ENCODE measurements at places on chromosomes 3 and 15.

DNA sequence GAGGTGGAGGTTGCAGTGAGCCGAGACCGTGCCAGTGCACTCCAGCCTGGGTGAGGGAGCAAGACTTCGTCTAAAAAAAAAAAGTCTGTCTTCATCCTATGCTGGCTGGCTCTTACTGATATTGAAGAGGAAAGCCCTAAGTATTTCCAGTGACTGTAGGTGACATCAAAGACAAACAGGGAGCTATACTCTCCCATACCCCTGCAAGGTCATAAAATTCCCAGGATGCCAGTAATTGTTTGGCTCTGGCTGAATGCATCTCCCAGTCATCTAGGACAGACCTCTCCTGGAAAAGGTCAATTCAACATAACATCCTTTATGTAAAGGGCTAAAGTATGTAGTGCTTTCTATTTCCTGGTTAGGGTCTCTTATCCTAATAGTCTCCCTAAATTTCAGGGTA, 8.0 kb downstream of the ZBBX start:
- no peak for DNase-seq

DNA sequence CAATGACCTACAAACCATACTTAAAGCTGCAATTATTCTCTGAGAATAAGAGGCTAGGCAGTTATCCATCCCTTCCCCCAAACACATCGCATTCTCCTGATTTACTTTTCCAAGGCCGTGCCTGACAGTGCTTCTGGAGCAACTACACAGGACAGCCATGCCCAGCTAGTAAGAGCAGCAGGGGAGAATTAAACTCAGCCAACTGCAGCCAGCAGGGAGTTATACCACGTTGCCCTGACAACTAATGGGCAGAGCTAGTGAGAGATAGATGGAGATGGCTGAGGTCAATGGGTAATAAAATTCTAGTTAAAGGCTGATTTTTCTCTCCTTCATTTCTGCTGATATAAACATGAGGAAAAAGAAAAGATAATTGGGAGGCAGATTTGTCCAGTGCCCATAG, 193.8 kb upstream of the PPP2R3A start:
- DNase-seq: no peak

DNA sequence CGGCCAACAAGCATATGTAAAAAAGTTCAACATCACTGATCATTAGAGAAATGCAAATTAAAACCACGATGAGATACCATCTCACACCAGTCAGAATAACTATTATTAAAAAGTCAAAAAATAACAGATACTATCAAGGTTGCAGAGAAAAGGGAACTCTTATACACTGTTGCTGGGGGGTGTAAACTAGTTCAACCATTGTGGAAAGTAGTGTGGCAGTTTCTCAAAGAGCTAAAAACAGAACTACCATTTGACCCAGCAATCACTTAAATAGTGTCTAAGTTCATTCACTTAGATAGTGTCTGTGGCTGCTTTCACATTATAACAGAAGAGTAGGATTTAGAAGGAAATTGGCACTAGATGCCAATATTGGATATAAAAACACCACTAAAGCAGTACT, 49.7 kb downstream of the CGGBP1 start:
- no peak for DNase-seq

- DNase-seq: no peak
Measured at GRCh38 chr3:186137051-186137685, 28.3 kb upstream of the ETV5 start.

DNA sequence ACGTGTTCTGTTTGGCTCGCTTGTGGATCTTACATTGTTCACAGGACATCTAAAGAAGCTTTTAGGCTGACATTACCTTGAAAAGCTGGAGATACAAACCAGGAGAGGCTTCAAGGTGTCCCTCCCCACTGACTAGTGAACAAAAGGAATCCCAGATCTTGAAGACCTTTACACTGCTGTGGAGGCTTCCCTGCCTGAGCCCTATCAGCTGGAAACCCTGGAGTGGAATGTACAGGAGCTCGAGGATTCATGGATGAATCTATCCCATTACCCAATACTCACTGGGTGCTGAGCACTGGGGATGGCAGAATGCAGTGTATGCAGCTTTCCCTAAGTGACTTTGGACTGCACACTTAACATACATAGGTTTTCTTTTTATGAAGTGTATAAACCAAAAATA, 82.3 kb upstream of the MFGE8 start:
- DNase-seq: no peak

Measured in fibroblast of lung (primary cell).